ENCODE measurements at places on chromosomes 12 and 14. TPM values are rescaled to one million over a fixed set of nuclear protein-coding genes. Genes with fewer than 3 reads are reported as not detected.
A peak's percentile ranks its signal among the peaks of the same experiment; 100 is the strongest.

TEX52 gene
- total RNA-seq: not detected

ANKS1B gene
- 10.1 TPM for total RNA-seq

LRTM2 gene
- total RNA-seq: 0.48 TPM

- H3K4me3 ChIP-seq: no peak overlapping the region
- H3K4me1 ChIP-seq: peaks cover 28% of the 10 kb centered on the region
- no peaks in the 10 kb centered on the region for H3K36me3 ChIP-seq
- H3K27ac ChIP-seq: no peak overlapping the region
- no peaks in the 10 kb centered on the region for H3K27me3 ChIP-seq
These were observed 32.6 kb downstream of the ACTN1 start for GRCh38 chr14:68946489-68946822.

DNA sequence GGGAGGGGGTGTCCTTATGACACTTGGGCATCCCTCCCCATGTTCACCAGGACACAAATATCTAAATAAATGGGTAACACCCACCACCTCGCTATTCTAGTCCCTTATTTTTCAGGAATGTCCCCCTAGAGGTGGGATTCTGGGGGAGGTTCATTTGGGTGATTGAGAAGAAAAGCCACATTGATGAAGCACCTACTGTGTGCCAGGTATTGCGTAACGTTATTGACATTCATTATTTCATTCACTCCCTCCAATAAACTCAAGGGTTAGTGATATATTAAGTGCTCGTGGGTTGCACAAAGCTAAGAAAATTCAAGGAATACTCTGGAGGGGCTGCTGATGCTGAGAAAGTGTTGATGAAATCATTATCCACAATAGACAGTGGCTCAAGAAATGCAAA, 92.5 kb upstream of the NOS1 start:
- H3K4me3 ChIP-seq: no peak overlapping the region
- H3K27ac ChIP-seq: no peak overlapping the region
- no peak for DNase-seq
- peaks cover 51% of the 10 kb centered on the region for H3K27me3 ChIP-seq
- no peaks in the 10 kb centered on the region for H3K4me1 ChIP-seq

DNA sequence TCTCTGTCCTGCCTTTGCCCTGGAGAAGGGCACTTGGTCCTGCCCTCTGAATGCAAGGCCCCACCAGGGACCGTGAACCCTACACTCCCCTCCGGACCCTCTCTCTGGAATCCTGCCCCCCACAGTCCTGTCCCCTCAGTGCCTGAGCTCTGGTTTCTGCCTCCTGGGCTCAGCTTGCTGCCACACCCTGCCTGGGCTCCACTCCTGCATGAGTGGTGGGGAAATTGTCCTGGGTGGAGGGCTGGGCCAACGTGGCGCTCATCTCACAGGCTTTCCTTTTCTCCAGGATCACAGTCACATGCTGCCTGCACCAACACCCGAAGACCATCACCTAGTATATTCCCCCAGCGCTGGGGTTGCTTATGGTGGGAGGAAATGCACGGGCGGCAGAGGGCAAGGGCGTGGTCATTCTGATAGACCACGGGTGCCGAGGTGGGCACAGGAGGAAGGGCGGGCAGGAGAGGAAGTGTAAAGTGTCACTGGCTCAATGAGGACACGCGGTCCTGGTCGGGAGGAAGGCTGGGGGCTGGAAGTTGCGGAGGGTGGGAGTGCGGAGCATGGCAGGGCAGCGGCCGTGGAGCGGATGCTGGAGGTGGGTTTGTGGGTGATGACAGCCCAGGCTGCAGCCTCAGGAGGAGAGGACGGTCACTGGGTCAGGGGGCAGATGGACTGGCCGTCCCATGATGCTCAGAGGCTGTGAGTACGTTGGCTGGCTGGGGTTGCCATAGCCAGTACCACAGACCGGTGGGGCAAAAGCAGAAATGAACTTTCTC, 99.5 kb downstream of the KIF26A start:
- H3K4me1 ChIP-seq: peaks cover 20% of the 10 kb centered on the region
- no peaks in the 10 kb centered on the region for H3K27me3 ChIP-seq
- H3K4me3 ChIP-seq: no peak overlapping the region
- DNase-seq: peak; percentile 7
- no peak overlapping the region for H3K27ac ChIP-seq
- no peaks in the 10 kb centered on the region for H3K36me3 ChIP-seq

DNA sequence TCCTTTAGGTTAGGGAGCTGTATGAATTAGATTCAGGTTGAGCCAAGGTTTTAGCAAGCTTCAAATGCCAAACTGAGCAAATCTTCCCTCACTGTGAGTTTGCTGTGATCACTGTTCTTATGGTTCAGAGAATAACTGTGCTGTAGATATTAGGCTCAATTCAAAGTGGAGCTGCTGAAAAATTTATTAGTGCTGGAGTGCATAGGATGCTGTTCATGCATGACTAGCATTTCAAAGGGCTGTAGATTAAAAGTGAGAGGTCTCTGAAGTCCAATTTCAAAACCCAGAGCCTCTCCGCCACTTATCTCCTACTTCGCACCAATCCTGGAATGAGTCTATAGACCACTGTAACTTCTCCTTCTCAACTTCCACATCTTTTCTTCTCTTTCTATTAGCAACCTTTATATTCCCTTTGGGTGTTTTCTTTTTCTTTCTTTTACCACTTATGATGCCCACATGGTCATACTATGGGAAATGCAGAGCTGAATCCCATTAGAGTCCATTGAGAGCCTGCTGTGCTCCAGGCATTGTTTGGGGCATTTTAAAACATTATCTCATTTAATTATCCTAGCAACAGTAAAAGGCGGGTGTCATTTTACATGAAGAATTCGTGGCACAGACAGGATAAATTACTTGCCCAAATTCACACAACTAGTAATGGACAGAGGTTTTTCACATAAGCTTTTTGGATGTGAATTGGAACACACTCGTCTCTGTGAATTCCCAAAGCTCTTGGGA, 77.5 kb upstream of the EEA1 start:
- DNase-seq: no peak
- no peaks in the 10 kb centered on the region for H3K27me3 ChIP-seq
- no peak overlapping the region for H3K4me3 ChIP-seq
- no peaks in the 10 kb centered on the region for H3K36me3 ChIP-seq
- H3K27ac ChIP-seq: no peak overlapping the region

- H3K27ac ChIP-seq: no peak overlapping the region
- H3K27me3 ChIP-seq: no peaks in the 10 kb centered on the region
- H3K4me3 ChIP-seq: no peak overlapping the region
- H3K36me3 ChIP-seq: no peaks in the 10 kb centered on the region
- DNase-seq: no peak
These were observed 616.6 kb downstream of the CCER1 start for GRCh38 chr12:90338365-90338764.

GRCh38 chr14:84162633-84163032, 1367.3 kb upstream of the FLRT2 start:
- H3K27me3 ChIP-seq: no peaks in the 10 kb centered on the region
- peaks cover 8% of the 10 kb centered on the region for H3K4me1 ChIP-seq
- DNase-seq: no peak
- H3K27ac ChIP-seq: no peak overlapping the region

DNA sequence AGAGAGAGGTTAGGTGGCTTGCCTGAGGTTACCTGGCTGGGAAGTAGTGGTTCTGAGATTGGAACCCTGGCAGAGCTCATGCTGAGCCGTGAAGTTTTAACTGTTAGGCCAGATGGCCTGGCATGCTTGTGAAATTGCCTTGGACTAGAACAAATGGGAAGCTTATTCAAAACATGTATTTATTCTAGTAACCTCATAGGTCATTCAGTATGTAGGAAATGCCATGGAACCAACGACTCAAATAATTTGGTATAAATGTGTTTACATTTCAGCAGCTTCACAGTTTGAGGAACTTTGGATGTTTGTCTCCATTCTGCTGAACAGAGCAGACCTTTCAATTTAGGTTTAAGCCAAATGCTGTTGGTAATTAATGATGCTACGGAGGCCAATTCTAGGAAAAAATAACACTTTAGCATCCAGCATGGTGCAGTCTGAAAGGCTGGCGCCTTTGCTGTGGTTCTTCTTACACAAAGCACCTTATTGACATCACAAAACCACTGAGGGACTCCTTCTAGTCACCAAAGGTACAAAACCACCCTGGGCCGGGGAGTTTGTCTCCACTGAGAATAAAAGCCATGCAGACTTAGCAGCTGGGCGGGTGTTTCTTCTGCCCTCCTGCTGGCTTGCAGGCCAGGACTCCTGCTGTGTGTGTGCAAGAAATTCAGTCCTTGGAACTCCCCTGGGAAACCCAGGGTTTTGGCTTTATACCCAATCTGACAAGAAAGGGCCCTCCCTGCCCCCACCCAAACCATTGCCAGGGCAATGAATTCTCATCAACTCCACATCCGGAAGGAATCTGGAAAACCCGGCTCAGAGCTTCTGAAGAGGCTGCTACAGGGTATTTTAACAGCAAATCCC, 64.2 kb downstream of the ELK3 start:
- no peak overlapping the region for H3K4me3 ChIP-seq
- no peaks in the 10 kb centered on the region for H3K27me3 ChIP-seq
